Natural killer cell treated with Interleukin-12 subunit alpha and Interleukin-12 subunit beta and Interleukin-15 and Interleukin-18, amount 100 ng/mL, for 72 hours (primary cell): ENCODE measurements at places on chromosomes 12 and 14. TPM values are rescaled to one million over a fixed set of nuclear protein-coding genes. Genes with fewer than 3 reads are reported as not detected.

DNA sequence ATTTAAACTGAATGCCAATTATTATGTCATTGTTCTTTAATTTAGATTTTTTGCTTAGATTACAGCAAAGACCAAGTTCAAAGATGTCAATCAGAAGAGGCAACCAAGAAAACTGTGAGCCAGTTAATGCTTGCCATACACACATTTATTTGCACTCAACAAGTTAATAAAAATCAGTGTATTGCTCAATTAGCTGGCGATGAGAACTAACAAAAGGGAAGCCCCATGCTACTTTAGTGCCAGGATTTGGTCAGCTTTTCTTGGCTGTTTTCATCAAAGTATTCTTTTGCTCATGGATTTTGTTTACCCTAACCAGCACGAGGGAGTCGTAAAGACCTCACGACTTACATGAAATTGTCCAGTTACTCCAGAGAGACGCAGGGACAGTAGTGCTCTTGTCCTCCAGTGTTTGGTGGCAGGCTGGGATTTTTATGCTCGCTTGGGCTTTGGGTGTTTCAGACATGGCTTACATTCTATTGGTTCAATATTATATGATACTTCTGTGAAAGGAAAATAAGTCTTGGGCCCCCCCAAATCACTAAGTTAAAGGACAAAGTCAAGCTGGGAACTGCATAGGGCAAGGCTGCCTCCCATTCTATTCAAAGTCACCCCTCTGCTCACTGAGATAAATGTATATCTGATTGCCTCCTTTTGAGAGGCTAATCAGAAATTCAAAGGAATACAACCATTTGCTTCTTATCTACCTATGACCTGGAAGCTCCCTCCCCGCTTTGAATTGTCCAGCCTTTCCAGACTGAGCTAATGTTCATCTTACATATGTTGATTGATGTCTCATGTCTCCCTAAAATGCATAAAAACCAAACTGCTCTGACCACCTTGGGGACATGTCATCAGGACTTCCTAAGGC, 7.4 kb upstream of the B4GALNT1 start:
- no peaks in the 10 kb centered on the region for H3K36me3 ChIP-seq
- no peak overlapping the region for H3K4me3 ChIP-seq
- DNase-seq, result no peak
- H3K4me1 ChIP-seq, result no peaks in the 10 kb centered on the region
- H3K27ac ChIP-seq, result no peak overlapping the region

GRCh38 chr12:51521554-51522276, 69.3 kb upstream of the SCN8A start:
- H3K4me1 ChIP-seq, result peaks cover 11% of the 10 kb centered on the region
- no peak overlapping the region for H3K4me3 ChIP-seq
- DNase-seq, result no peak

DNA sequence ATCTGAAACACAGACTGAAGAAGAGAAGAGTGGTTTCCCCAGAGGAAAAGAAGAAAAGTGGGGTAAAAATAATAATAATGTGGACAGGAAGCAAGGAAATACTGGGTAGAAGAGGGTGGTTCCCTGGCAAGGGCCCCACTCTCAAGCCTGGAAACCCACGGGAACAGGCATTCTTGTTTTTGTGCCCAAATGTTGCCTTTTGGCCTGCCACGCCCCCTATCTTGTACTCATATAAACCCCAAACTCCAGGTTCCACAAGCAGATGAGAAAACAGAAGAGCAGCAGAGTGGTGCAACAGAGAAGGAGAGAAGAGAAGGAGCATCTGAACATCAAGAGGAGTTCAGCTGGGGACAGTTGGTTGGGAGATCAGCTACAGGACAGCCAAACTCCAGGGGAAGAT, 51.2 kb downstream of the NDUFA12 start:
- H3K4me3 ChIP-seq, result no peak overlapping the region
- H3K27me3 ChIP-seq, result no peaks in the 10 kb centered on the region
- no peaks in the 10 kb centered on the region for H3K36me3 ChIP-seq

Gene PARP11
- total RNA-seq, result 17.7 TPM

Gene GDF3
- total RNA-seq, result not detected

Gene SYNDIG1L
- not detected for total RNA-seq

Gene TPI1
- total RNA-seq, result 1,157 TPM
